ENCODE measurements at places on chromosomes 16 and 17. TPM values are rescaled to one million over a fixed set of nuclear protein-coding genes. Genes with fewer than 3 reads are reported as not detected.

The MMP28 gene
- 25.3 TPM for total RNA-seq

The FAAP100 gene
- total RNA-seq: 18.9 TPM

The RILP gene
- total RNA-seq: 22.1 TPM

The NHERF2 gene
- total RNA-seq: 23.5 TPM

The CEMP1 gene
- not detected for total RNA-seq

The RAMP2 gene
- total RNA-seq: 16.8 TPM

The MIS12 gene
- total RNA-seq: 15.3 TPM

The GINS2 gene
- 0.16 TPM for total RNA-seq

The PYDC1 gene
- total RNA-seq: not detected

The TBC1D3H gene
- total RNA-seq: not detected

The SMIM36 gene
- not detected for total RNA-seq

The TMEM106A gene
- 4.3 TPM for total RNA-seq

The CHST6 gene
- total RNA-seq: 1.1 TPM

The CDH1 gene
- total RNA-seq: not detected

The WNT9B gene
- not detected for total RNA-seq

The TNFRSF13B gene
- total RNA-seq: not detected

The SLC16A3 gene
- 10.5 TPM for total RNA-seq

The DNAH9 gene
- not detected for total RNA-seq

The ABCA9 gene
- 47.6 TPM for total RNA-seq

The FN3K gene
- total RNA-seq: 11.9 TPM

All from sigmoid colon (tissue), 7 donors.